ENCODE measurements at places on chromosomes 13 and 19.

GRCh38 chr13:109809216-109809932, 23.0 kb upstream of the IRS2 start:
- DNase-seq: no peak

GRCh38 chr13:98182589-98182988, 5.5 kb upstream of the RNF113B start:
- no peak for DNase-seq

DNA sequence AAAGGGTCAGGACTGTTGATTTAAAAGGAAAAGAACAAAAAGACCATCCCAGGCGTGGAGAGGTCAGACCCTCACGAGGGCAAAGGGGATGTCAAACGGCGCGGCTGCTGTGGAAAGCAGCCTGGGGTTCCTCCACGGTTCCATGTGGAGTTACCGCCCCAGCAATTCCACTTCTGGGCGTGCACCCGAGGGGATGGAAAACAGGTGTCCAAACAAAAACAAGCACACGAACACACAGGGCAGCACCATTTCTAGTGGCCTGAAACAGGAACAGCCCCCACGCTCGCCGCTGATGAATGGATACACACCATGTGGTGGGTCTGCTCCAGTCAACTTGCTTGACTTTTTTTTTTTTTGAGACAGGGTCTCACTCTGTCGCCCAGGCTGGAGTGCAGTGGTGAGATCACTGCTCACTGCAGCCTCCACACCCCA, 11.2 kb downstream of the AP3D1 start:
- no peak for DNase-seq

- DNase-seq: no peak
Measured at GRCh38 chr13:20652946-20653345, 50.6 kb upstream of the IL17D start.

DNA sequence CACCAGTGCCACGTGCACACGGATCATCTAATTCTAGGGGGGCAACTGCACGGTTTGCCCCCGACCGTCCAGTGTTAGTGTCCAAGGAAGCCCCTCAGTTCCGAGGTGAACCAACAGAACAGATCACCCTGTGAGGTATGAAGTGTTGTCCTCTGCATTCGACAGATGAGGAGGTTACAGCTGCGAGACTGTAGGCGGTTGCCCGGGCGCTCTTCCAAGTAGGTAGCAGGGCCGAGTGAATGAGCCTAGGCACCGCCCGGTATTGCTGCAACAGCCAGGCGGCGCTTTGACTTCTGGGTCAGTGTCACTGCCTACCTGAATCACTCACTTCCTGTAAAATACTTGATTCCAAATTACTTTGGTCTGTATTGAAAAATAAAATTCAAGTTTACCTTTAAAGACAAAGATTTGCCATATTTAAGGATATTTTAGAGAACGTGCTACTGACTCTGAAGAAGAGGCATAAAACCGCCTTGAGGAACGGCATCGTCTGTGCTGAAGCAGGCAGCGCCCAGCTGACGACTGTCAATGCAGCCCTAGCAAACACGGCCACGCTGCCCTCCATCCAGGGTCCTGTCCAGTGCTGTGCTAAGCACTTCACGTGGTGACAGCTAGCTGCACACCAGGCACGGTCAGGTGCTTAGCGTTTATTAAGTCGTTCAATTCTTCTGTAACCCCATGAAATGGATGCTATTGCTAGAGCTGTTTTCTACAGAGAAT, 19.3 kb upstream of the RASA3 start:
- no peak for DNase-seq

All from T-helper 22 cell (primary cell).